C1 segment of cervical spinal cord (tissue), 14 donors: ENCODE measurements at places on chromosomes 6 and 20.

- no peak for DNase-seq
Observed at GRCh38 chr6:49986551-49986950, 17.1 kb upstream of the DEFB113 start.

DNA sequence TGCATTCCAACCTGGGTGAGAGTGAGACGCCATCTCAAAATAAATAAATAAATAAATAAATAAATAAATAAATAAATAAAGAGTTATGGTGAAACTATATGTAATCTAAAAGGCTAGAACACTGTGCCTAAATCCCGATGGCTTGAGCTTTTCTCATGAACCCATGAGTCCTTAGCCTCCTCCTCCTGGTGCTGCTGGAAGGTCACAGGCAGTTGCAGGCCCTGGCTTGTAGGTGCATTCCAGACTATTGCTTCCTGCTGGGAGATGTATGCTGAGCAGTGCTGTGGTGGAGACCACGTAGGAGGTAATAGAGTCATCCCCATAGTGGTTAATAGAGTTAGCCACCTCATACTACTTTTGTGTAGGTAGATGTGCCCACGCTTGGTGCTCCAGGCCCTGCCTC, 12.5 kb downstream of the PTK7 start:
- no peak for DNase-seq

- no peak for DNase-seq
Observed at GRCh38 chr6:105373481-105373880, 29.4 kb downstream of the PREP start.

DNA sequence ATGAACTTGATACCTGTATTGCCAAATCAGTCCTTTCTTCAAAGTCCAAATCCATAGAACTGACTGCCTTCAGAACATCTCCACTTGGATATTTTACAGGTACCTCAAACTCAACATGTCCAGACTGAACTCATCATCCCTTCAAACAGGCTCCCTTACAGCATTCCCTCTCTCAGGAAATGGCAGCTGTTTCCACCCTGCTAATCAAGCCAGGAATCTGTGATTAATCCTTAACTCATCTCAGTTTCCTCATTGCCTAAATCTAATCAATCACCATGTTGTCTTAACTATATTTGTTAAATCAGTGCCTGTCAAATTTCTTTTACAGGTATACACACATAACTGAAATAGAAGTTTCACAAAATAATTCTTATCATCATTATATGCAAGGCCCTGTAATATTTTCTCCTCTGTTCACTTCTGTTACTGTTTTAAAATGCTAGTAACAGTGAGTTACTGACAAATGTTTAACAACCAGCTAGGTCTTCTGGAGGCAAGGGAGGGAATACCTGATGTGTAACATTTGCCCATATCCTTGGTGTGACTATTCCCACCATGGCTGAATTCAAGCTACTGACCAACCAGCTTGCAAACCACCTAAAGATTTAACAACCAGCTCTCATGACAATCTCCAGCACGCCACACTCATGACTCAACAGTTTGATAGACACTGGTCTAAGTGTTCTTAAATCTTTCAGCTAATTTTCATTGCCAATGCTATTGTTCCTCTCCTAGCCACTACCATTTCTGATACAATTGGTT, 124.9 kb downstream of the ADAT2 start:
- DNase-seq = no peak

DNA sequence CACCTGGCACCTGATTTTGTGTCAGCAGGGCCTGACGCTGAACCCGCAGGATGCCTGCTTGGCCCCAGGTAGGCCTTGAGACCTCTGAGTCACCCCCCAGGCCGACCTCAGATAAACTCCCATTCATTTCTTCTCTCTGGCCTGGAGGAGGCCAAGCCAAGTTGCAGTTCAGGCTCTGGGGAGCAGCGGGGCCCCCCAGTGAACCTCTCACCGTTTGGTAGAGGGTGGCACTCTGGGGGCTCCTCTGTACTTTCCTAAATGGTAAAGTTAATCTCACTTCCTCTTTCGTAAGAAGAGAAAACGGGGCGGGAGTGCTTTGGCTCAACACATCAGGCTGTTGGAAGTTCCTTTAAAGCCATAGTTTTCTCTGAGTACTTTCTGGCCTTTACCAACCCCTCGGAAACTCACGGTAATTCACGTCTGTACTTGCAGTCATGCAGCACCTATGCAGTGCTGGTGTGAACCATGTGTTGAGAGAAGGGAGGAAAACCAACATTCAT, 2.8 kb downstream of the SIRPA start:
- DNase-seq = no peak

GRCh38 chr6:88539295-88539764, 373.2 kb upstream of the CNR1 start:
- DNase-seq = no peak

DNA sequence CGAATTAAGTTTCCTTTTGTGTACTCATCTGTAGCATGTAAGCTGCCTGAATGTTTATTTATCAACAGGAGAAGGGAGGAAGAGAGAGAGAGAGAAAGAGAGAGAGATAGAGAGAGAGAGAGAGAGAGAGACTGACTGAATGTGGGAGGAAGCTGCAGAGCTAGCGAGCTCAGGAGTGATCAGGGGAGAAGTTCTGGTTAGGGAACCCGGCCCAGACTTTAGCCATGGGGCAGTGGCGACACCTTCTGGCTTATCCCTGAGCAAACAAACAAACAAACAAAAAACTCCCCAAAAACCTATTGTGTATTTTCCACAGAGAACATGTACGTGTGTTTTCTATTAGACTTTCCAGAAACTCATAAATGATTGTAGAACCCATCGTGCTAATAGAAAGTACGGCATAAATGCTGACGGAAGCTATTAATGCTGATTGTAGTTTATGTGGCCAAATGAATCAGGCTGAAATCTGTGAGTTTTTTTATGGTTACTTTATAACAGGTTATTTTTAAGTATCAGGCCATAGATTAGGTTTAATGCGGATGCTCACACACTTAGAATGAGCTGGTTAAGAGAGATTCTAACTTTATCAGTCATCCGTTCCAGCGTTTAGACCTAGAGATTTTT, 92.8 kb downstream of the CLIC5 start:
- peak; percentile 29 for DNase-seq

GRCh38 chr20:19981031-19981451, 36.1 kb upstream of the NAA20 start:
- DNase-seq = no peak

DNA sequence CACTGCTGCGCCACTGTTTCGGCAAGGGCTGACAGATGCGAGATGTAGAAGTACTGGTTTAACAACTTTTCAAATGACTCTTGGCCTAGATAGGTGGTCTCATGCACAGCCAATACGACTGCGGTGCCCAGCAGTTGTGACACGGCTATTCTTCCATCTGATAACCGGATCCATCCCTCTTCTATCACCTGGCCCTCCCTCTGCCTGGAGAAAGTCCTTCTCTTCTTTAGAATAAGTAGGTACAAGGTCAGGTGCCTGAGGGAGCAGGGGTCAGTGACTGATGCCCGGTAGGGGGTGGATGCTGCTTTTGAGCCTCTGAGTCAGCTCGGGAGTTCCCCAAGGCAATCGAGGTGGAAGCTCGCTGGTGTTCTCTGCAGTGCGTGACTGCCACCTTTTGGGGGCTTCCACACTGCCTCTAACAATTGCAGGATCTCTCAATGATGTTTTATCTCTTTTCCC, 166.8 kb upstream of the GRIK2 start:
- DNase-seq = no peak

DNA sequence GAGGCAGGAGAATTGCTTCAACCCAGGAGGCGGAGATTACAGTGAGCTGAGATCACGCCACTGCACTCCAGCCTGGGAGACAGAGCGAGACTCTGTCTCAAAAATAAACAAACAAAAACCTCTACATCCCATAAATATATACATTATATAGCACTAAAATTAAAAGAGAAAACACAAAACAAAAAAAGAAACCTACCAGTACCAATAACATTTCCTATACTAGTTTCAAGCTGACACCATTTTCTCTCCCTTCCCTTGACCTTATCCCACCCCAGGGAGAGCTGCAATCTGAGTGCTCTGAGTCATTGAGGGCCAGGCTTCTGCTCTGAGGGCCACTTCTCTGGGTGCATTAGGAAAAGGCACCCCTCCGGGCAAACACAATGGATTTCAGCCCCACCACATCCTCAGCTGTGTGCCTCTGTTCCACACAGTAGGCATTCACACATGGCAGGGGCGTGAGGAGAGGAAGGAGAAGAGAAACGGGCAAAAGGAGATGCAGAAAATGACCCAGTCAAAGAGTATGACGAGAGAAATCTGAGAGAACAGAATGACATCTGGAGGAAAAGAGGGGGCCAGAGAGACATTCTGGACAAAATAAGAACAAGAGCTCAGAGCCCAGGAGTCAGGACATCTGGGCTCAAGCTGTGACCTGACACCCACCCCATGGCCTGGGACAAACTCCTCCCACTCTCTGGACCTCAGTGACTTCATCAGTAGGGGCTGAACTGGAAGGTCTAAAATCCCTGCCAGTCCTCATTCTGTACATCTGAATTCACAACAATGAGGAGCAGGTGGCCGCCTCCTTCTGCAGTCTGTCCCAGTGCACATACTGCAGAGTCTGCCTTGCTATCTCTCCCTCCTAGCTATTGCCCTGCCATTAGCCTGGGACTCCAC, 18.2 kb downstream of the TRIM26 start:
- no peak for DNase-seq
